Mononuclear cell (primary cell): ENCODE measurements at places on chromosomes 16 and 17. TPM values are rescaled to one million over a fixed set of nuclear protein-coding genes. Genes with fewer than 3 reads are reported as not detected.

The CDK3 gene
- 1.8 TPM for total RNA-seq

The NEUROD2 gene
- under 0.01 TPM for total RNA-seq

The NAGS gene
- 0.42 TPM for total RNA-seq

The EFCAB5 gene
- total RNA-seq: 0.52 TPM

The CES1 gene
- total RNA-seq: 27.1 TPM

The CES4A gene
- 5.6 TPM for total RNA-seq
